ENCODE measurements at places on chromosomes 1 and 21.

- ATAC-seq, result peak; percentile 34
These were observed 757.3 kb downstream of the LTN1 start for GRCh38 chr21:28235169-28235895.

DNA sequence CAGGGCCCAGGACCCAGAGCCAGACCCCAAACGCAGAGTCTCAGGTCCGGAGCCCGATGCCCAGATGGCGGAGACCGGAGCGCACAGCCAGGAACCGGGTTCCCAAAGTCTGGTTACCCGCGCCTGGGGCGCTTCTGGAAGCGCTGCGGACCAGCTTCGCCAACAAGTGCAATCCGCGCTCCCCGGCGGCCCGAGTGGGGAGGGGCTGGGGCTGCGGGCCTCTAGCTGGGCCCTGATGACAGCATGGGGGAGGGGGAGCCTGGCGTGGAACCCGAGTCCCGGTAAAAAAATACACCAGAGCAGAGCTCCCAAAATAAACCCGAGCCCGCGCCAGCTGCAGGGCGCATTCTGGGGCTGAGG is 494 bp downstream of the NT5C1A start:
- ATAC-seq, result no peak

DNA sequence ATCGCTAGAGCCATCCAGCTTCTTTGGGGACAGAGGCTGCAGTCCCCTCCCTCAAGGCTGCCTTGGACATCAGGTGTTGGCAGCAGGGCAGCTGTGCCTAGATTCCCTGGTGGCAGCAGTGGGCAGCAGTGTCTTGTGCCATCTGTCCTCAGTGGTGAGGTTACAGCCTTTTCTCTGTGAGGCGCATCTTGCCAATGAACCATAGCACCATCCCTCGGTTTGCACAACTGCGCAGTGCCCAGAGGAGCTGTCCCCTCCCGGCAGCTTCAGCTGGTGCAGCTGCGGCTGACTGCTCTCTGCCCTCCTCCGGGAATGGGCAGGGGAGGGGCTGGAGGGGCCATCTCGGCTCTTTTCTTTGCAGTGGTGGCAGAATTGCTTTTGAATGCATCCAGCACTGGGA is 59.0 kb upstream of the C8B start:
- ATAC-seq, result no peak

DNA sequence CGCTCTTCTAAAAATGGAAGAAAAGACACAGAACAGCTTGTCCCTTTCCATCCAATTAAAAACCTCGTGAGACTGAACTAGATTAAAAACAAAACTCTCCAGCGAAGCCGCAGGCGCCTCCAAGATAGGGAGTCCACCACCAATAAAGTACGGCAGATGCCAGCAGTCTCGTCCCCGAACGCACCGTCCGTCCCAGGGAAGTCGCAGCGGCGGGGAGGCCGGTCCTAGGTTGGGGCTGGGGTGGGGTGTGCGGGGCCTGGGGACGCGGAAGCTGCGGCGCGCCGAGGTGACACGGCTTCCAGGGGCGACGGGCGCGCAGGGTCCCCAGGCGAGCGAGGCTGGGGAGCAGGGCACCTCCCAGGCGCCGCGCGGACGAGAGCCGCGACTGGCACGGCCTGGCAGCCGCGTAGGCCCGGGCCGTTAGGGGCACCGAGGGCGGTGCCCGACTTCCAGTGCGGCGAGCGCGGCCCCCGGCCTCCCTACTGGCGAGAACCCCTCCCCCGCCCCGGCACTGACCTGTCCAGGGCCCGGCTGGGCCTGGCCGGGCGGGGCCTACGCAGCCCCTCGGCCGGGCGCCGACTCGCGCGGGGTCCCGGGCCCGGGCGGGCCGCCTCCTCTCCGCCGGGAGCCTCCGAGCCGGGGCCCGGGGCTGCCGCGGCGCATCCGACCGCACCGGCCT is 28.3 kb upstream of the A3GALT2 start:
- ATAC-seq, result peak; percentile 67

- ATAC-seq, result no peak
These were observed 61.7 kb downstream of the ATF6 start for GRCh38 chr1:161827786-161828185.

Measured in stimulated activated memory B cell treated with anti-CD40 and anti-IgM and Interleukin-4, amounts not matched to agents 10 μg/mL and 1 μg/mL and 100 μg/mL, for 72 hours (primary cell).